Amygdala (tissue), 56 donors: ENCODE measurements at places on chromosomes 11 and 22.

GRCh38 chr11:46949297-46949696, 12.7 kb downstream of the CSTPP1 start:
- no peak for DNase-seq

- DNase-seq, result no peak
Measured at GRCh38 chr22:31623592-31624304, 38.3 kb downstream of the PISD start.

- DNase-seq, result no peak
Measured at GRCh38 chr11:9971894-9972293, 308.0 kb downstream of the SWAP70 start.

- no peak for DNase-seq
Measured at GRCh38 chr11:11370255-11370961, 17.4 kb upstream of the CSNK2A3 start.

DNA sequence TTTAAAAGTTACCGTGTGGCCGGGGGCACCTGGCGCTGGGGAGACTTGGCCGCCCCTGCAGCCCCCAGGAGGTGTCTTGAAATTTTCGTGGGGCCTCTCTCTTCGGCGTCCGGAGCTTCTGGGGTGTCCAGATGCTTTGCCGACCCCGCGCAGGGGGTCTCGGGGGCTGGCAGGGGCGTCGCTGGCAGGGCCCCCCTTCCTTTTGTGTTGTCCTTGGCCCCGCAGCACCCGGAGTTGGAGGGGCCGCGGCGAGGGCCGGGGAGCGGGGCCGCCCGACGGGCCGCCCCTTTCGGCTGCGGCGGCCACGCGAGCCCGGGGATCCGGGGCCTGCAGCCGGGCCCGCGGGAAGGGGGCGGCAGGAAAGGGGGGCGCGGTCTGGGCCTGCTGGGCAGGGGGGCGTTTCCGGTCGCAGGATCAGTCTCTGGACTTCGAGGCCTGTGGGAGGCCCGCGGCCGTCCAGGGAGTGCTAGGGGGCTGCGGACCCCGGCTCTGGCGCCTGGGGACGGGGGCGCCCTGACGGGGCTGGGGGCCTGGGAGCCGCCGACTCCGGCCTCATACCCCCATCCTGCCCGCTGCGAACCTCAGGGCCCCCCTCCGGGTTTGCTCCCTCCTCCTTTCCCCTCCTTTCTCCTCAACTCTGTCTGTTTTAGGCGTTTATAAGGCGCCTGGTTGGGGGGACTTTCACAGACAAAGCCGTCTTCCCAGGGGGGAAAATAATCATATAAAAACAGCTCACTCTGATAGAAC, 869 bp downstream of the ZC3H7B start:
- DNase-seq, result no peak

DNA sequence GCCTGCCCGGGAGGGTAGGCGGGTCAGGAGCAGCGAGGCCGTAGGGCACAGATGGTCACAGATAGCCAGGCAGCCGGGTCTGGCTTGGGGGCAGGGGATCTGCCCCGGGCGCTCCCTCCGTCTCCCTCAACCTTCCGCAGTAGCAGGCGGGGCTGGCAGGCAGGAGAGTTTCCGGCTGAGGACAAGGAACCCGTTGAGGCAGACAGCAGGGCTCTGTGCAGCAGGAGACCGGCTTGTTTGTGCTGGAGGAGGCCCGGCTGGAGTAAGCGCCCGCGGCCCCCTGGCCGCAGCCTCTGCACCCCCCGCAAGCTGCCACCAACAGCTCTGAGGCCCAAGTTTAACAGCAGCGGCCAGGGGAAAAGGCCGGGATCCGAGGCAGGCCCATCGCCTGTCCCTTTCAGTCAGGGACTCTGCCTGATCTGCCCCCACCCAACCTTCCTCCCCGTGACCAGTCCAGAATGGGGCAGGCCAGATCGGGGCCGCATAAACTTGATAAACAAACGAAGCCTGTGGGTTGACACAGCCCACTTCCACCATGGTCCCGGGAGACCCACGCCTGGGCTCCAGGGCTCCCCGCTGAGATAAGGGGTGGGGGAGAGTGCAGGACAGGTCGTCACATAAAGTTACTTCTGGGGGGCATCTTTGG, 13.6 kb downstream of the SCARF2 start:
- DNase-seq, result no peak
